Hepatocyte (in vitro differentiated cells): ENCODE measurements at places on chromosomes 7 and 10.

- no peak for DNase-seq
Observed at GRCh38 chr10:34687434-34688210, 127.5 kb downstream of the PARD3 start.

DNA sequence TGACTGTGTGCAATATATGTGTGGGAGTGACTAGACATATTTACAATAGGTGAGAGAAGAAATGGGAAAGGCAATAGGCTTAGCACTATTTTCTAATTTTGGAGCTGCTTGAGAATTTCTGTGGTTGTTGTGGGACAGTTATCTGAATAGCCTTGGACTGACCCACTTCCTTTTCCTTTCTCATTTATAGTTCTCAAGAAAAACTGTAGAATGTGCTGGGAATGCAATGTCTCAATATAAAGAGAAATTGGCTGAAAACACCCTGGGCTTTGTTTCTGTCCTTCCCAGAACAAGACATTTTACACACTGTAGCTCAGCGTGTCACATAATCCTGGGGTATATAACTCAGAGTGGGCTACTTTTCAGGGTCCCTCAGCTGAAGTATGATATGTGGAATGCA is 153.0 kb upstream of the RHOBTB1 start:
- DNase-seq, result no peak

DNA sequence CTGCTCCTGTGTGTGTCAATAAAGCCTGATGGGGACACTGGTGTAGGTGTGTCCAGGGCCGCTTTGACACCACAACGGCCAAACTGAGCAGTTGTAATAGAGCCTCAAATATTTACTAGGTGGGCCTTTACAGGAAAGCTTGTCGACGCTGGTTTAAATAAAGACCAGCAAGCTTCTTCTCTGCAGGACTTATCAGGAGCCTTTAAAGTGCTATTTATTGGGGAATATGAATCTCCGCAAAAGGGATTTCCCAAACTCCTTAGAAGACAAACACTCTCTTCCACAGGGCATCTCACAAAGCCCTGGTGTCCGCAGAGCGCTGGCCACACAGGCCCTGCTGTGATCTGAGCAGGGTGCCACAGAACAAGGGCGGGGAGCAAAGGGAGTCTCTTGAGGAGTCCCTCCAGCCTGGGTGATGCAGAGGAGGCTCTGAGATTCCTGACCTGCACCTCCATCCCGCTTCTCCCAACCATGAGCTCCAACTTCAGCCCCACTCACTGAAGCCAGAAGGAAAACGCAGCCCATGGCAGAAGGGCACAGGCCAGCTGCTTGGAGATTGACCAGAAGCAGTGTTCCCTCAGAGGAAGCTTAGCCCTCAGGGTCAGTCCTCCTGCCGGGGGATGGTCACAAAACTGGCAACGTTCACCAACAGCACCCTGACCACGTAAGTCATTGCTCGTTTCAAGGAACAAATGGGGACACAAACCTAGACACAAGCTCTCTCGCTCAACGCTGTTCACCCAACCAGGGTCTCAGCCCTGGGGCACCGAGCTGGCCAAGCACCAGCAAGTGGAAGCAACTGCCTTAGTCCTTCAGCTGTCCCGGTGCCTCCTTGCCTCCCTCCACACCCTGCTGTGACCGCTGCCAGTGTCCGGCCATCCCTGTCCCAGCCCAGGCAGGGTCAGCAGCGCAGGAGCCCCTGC is 129.5 kb downstream of the OAT start:
- no peak for DNase-seq

DNA sequence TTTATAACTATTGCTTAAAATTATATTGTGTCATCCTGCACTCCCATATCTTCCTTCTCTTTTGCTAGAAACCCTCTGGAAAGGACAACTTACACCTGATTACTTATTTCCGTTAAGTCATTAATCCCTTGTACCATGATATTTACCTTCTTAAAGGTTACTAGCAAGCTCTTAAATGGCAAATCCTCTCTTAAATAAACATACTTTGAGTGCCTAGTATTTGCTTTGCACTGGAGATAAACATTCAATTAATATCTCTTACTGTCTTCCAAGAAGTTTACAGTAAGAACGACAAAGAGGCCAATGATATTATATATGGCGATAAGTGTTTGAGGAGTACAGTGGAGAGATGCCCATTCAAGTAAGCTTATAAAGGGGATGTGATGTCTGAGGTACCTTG is 278.3 kb downstream of the HGF start:
- no peak for DNase-seq

- DNase-seq, result no peak
Observed at GRCh38 chr7:88964418-88964817, 168.9 kb upstream of the TEX47 start.
